ENCODE measurements at places on chromosomes 4 and X.
A peak's percentile ranks its signal among the peaks of the same experiment; 100 is the strongest.

GRCh38 chrX:154325541-154325940 lies 29.9 kb downstream of the TKTL1 start:
- DNase-seq = no peak

DNA sequence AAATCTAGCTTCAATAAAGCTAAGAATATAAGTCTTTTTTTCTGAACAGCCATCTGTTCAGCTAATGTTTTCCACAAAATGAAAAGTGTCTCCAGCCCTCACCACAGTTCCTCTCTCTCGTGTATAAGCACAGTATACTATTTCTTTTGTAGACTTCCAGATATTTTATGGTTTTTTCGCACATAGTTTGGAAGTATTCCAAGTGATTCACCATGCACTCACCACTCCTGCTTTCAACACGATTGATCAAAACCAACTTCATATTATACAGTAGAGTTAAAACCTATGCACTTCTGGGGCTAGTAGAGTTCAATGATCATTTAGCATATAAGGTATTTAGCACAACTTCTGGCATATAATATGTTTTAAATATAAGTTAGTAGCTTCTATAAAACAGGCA lies 105.8 kb upstream of the DCAF12L1 start:
- no peak for DNase-seq

GRCh38 chrX:65300104-65300809 lies 234.3 kb downstream of the LAS1L start:
- no peak for DNase-seq

GRCh38 chrX:115894087-115894486 lies 276.5 kb upstream of the AGTR2 start:
- no peak for DNase-seq

- no peak for DNase-seq
These were observed 141.6 kb upstream of the AADAT start for GRCh38 chr4:170231377-170231776.

- DNase-seq = no peak
These were observed 158.9 kb downstream of the ADAMTS3 start for GRCh38 chr4:72410158-72410557.

GRCh38 chr4:158805635-158806471 lies 37.0 kb downstream of the FNIP2 start:
- no peak for DNase-seq

- no peak for DNase-seq
These were observed 143.9 kb upstream of the DIPK2B start for GRCh38 chrX:45344594-45344993.

DNA sequence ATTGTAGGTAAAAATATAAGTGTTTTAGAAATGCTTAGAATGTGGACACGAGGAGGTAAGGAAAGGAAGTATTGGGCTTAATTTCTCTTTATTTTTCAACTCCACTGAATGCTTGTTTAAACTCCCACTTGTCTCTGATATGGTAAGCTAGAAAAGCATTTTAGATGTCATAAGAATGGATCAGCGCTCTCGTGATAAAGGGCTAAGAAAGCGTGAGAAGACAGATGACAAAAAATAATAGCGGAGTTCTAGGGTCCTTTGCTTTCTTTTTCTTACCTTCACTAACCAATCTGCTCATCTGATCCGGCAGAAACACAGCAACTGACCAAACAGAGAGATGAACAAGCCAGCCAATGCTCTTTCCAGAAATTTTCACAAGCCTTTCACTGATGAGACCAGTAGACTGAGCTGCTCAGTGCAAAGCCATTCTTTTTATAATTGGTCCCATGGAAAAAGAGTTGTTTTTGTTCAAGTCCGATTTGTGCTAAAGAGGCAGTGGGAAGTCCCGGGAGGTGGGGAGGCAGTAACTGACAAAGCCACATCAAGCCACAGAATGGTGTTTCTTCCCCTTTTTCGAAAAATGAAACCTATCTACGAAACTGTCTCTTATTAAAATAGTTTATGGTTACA lies at the start of gene TASL:
Gene TASL (minus strand): TSS at position 405 of the 630 bp plus-strand sequence. CDS start 17,411 bp downstream, outside the sequence.
- DNase-seq = peak; percentile 30

DNA sequence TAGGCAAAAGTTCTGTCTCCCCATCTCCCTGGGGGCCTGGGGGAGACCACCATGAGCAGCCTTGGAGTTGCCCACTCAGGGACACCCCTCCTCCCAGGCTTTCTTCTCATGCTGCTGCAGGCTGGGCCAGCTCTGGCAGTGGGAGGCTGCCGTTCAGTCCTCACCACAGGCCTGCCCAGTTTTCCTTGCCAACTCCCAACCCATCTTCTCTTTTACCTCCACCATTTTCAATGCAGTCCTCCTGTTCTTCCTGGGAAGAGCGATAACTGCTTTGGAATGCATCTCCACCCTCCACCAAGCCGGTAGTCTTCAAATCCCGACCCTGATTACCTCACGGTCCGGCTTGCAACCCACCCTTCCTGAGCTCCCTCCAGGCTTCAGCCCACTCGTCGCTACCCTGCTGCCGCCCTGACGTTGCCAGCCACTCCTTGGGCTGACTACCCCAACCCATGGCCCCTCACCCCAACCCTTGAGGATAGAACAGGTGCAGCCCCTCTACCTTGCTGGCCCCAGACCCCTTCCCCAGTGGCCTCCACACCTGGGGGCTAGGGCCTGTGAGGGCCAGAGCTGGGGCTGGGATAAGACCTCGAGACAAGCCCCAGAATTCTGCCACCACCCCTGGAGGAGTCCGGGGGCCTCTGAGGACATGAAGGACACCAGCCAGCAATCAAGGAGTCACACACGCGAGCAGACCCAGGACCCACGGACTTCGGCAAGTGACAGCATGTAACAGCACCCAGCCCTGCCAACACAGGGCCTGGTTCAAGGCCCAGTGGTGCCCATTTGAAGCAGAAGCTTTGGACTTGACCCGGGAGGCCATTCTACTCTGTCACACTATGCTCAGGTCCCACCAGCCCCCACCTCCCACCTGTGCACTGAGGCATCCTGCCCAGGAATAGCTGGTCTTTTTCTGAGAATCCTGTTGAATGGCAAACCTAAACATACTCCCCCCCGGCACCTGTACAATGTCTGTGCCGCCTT lies 9.2 kb downstream of the WDR1 start:
- no peak for DNase-seq

DNA sequence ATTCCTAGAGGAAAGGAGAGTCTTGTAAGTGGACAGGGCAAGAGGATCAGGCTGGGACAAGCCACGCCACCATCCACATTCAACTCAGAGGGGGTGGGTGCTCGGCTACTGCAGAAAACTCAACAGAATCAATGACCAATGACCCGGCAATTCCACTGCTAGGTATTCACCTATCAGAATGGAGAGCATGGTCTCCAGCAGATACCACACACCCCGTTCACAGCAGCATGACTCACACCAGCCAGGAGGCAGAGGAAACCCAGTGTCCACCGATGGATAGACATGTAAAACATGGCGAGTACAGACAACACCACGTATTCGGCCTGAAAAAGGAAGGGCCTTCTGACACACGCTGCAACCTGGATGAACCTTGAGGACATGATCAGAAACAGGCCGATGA lies 175.9 kb downstream of the AFAP1 start:
- DNase-seq = no peak

DNA sequence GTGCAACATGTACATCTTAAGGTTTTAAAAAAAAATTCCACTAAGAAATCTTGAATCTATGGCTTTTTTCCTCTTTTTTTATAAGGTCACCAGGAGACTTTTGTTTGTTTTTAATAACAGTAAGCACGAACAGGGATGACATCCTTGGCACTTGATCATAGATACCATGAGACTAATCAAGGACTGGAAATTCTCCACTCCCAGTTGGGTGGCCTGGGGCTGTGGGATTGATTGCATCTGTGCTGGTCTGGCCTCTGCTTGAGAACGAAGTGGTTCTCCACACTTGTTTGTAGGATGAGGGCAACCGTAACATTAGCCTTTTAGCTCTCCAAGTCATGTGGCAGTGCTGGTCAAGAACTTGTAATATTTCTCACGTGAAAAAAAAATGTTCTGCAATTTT lies 35.4 kb downstream of the SNX25 start:
- no peak for DNase-seq

DNA sequence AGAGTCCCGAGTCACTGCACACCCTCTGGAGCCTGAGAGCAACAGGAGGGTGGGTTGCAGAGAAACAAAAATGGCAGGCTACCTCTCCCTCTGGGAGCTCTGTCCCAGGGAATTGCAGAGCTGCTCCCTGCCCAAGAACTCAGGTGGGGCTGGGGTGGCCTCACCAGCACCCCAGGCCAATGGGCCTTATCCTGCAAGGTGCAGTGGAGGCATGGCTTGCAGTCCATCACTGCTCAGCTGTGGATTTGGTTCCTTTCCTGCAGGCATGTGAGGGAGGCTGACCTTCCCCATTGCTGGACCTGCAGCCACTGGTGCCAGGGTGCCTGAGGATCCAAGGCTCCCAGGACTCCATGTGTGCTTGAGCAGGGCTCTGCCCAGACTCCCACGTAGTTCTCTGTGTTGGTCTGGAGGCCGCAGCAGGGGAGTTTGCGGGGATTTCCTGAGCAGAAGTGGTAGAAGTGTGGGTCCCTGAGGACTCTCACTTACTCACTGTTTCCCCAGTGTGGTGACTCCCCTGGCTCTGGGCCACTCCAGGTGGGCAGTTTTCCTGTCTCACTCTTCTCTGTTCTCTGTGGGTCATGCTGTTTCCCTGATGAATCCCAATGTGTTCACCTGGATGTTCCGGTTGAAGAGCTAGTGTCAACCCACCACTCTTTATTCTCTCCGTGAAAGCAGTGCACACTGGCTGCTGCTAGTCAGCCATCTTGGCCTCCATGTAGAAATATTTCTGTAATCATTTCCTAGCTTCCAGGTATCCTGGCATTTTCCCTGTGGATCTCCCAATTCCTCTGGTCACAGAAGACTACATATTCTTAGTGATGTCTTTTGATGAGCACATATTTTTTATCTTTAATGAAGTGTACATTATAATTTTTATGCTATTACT lies 82.3 kb downstream of the ARHGAP24 start:
- DNase-seq = no peak

GRCh38 chr4:157882901-157883300 lies 289.9 kb downstream of the GASK1B start:
- DNase-seq = no peak

DNA sequence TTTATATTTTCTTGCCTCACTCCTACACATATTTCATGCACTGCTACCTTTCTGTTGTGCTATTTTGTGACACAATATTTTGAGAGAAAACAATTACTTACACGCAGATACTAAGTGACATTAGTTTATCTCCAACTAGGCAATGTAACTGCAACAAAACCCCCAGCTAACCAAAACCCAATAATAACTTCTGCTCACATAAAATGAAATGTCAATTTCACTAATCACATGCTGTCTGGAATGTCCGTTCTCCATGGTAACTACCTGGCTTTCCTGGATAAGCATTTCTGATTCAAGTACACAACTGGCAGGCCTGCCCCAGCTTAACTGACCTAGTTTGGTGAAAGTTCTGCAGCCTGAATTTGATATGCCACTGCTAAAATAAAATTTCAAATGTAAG lies 313.5 kb downstream of the TMA16 start:
- DNase-seq = no peak

GRCh38 chr4:53315300-53315699 lies 50.6 kb downstream of the SCFD2 start:
- no peak for DNase-seq

- no peak for DNase-seq
These were observed 23.3 kb downstream of the PRKX start for GRCh38 chrX:3690140-3690539.

DNA sequence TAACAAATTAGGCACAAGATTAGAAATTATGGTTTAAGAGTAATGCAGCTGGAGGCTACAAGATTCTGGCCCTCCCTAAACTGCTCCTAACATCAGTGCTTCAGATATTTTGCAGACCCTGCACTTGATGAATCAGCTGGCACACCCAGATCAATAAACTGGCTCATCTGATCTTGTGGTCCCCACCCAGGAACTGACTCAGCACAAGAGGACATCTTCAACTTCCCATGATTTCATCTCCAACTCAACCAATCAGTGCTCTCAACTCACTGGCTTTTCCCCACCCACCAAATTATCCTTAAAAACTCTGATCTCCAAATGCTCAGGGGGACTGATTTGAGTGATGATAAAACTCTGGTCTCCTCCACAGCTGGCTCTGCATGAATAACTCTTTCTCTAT lies 21.7 kb upstream of the TMEM33 start:
- no peak for DNase-seq

DNA sequence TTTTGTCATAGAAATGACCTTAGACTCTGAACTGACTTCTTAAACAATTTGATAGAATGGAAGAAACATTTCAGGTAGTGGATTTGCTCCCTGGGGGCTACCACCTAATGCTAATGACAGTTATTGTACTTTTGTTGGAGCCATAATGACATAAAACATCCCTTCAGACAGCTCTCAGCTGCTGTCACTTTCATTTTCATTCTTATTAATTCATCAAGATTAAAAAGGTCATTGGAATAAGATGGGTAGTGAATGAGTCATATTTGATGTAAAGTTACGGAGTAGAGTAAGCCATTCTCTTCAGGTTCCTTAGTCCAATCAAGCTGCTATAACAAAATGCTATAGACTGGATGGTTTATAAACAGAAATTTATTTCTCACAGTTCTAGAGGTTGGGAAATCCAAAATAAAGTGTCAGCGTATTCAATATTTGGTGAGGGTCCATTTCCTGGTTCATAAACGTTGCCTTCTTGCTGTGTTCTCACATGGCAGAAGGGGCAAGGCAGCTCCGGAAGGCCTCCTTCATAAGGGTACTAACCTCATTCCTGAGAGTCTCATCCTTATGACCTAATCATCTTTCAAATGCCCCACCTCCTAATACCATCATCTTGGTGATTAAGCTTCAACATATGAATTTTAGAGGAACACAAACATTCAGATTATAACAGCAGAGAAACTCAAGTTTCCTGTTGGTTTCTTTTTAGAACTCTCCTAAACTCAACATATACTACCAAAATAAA lies 268.5 kb downstream of the ARAP2 start:
- DNase-seq = no peak

- no peak for DNase-seq
These were observed 16.6 kb downstream of the TMEM255A start for GRCh38 chrX:120294651-120295050.

DNA sequence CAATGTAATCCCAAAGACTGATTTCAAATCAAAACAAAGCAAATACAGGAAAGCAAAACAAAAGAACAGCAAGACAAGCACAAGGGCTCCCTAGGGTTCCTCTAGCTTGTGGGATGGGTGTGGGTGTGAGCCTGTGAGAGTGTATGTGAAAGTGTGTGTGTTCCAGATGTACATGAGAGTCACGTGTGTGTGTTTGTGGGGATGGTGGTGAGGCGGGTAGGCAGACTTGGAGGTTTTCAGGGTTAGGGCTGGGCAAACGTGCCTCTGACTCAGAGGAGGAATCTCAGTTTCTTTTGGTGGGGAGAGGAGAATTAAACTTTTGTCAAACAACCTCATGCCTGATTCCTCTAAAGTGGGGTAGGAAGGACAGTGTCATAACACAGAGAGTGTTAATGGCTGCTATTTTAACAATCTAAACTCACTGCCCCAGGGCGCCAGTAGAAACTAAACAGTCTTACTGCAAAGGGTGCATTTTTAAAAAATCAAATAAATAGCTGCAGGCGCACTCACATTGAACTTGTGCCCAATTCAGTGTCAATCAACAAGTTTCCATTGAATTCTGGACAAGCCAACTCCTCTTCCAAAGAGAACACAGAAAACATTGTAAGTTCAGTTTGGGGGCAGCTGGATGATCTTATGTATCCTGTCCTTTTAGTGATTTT lies 51.8 kb downstream of the CHRDL1 start:
- no peak for DNase-seq
